Activated CD4-positive, alpha-beta memory T cell treated with anti-CD3 and anti-CD28 coated beads, Interleukin-2, amount 10 ng/mL, durations not matched to agents 7 days and 5 days (primary cell): ENCODE measurements at places on chromosomes 12 and 14. TPM values are rescaled to one million over a fixed set of nuclear protein-coding genes. Genes with fewer than 3 reads are reported as not detected.

Gene SIRT4
- total RNA-seq, result 1.7 TPM

DNA sequence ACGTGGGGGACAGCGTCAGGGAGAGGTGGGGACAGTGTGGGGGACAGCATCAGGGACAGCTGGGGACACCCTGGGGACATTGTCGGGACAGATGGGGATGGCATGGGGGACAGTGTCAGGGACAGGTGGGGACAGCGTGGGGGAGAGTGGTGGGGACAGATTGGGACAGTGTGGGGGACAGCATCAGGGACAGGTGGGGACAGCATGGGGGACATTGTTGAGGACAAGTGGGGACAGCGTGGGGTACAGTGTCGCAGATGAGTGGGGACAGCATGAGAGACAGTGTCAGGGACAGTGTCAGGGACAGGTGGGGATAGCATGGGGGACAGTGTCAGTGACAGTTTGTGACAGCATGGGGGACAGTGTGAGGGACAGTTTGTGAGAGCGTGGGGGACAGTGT, 240.9 kb downstream of the TMEM121 start:
- DNase-seq, result no peak

DNA sequence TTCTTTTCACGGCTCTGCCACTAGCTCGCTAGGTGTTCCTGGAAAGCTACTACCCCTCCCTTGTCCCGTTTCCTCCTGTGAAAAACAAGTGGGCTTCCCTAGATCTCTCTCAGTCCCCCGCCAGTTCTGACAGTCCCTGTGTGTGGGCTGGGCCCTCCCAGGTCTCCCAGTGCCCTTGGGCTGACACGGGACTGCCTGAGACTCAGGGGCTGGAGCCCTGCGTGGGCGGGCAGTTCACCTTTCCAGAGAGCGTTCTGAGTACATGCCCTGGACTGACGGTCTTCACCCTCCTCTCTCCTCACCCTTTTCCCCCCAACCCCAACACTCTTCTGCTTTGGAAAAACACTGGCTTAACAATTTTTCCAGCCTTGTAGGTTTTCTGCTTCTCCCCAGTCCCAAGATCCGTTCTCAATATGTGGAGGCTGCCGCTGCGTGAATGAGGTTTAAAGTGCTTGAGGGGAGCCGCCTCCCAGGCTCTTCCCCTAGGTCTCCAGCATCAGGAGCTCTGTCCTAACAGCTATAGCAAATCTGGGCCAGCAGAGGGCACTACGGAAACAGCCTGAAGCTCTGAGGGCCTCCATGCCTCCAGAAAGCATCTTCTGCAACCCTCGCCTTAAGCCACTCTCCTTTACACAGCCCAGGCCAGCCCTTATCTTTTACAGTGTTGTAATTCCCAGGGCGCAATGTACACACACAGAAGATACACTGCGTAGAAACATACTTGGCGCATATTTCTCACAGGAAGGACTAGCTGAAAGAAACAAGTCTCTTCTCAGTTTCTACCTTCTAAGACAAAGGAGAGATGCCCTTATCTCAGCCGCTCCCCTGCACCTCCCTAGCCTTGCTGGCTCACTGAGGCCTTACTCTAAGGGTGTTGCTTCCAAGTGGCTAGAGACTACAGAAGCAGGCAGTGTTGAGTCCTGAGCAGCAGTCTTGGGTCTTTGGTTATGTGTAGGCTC, 10.4 kb upstream of the DCD start:
- DNase-seq, result peak; percentile 51

- no peak for DNase-seq
Measured at GRCh38 chr12:90023207-90023900, 314.7 kb upstream of the ATP2B1 start.

Gene GALNT6
- total RNA-seq, result 17.8 TPM

Gene TMEM260
- total RNA-seq, result 19.4 TPM

DNA sequence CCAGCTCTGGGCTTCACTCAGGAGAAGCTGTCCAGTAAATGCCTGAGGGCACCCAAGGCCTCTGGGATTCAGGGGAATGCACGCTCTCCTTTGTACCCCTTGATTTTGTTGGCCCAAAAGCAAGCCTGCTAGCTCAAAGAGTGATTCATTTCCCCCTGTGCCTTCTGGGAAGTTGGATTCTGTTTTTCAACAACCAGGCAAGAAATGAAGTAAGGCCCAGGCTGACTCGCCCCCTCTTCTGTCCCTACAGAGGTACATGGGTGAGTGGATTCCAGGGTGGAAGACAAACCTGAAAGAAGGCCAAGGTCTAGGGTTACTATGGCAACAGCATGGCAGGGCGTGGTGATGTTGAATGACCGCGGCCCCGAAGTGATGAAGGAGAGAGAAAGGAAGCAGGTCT, 9.3 kb upstream of the SERPINA5 start:
- no peak for DNase-seq

Gene CIROP
- not detected for total RNA-seq

Gene SLC24A4
- total RNA-seq, result not detected

DNA sequence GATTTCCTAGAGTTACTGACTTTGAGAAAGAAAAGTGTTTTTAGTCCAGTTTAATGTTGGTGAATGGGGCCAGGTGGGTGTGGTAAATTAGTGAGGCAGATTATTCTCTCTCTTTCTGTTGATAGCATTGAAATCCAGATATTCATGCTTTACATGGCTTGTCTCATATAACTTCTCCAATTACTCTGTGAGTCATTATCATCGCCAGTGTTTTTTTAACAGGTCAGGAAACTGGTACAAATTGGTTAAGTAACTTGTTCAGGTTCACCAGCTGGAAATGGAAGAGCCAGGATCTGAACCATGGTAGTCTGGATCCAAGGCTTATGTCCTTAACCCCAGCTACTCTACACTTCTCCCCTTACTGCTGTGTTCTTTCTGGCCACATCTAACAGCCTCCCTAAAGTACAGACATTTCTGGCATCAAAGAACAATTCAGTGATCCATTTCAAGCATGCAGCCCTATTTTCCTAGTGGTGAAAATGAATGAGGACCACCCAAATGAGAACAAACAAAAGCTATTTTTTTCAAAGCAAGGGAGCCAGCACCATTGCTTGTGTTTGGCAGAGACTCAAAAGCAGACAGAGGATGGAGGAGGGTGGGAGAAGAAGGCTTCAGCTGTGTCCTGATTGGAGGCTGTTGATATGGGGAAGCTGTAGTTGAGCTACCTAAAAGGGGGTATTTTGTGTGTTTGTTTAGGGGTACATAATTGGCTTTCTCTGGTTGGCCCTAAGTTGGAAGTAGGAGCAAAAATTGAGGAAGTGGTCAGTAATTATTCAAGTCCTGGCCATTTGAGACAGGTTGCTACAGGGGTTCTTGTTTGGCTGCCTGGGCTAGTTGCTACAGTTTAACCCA, 1.7 kb downstream of the IRAK3 start:
- DNase-seq, result no peak

GRCh38 chr14:69312608-69313007, 52.6 kb downstream of the GALNT16 start:
- DNase-seq, result no peak

- DNase-seq, result no peak
Measured at GRCh38 chr12:46830731-46831334, 5.0 kb upstream of the SLC38A4 start.

Gene HOXC10
- not detected for total RNA-seq

DNA sequence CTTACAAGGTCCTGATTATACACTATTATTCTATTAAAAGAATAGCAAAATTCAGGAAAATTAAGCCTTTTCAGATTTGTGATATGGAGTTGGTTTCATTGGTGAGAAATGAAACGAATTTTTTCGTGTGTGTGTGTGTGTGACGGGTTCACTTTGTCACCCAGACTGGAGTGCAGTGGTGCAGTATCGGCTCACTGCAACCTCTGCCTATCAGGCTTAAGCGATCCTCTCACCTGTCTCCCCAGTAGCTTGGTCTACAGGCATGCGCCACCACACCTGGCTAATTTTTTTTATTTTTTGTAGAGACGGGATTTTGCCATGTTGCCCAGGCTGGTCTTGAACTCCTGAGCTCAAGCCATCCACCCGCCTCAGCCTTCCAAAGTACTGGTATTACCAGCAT, 9.7 kb downstream of the PCBP2 start:
- DNase-seq, result peak; percentile 9

- no peak for DNase-seq
Measured at GRCh38 chr14:69631509-69631908, 20.1 kb downstream of the SUSD6 start.

Gene CCDC184
- total RNA-seq, result 0.63 TPM

DNA sequence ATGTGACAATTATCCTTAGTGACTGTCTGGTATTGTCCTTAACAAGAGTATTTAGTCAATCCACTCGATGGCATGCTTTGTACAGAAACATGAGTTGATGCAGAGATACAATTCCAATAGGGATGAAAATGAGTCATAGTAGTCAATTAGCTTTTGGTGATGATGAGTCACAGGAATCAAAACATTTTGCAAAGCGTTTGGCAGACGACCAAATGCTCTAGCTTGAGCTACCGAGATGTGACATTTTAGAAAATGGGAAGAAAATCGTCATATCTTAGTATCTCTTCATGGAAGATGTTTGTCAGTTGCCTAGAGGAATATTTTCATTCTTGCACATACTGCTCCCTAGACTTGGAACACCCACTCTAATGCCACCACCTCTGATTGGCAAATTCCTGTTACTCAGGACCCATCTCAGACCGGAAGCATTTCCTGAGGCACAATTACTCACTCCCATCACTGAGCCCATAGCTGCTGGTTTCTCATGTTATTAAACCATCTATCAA, 95.0 kb downstream of the LMNTD1 start:
- no peak for DNase-seq

Gene ACOT6
- not detected for total RNA-seq

GRCh38 chr14:89621009-89621421, 204.0 kb upstream of the FOXN3 start:
- DNase-seq, result peak; percentile 65

Gene HOXC12
- not detected for total RNA-seq

DNA sequence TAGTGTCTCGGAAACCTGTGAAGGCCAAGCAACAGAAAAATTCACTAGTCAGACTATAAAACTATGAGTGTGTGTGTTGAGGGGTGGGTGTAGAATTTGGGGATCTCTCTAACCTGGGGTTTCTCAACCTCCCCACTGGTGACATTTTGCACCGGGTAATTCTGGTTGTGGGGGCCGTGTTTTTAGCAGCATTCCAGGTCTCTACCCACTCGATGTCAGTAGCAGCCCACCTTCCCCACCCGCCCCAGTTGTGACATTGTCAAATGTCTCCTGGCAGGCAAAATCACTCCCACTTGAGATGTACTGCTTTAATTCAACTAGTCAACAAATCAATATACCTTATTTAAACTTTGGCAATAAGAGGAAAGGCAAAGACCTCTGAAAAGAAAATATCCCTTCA, 4.1 kb downstream of the GCN1 start:
- DNase-seq, result no peak

DNA sequence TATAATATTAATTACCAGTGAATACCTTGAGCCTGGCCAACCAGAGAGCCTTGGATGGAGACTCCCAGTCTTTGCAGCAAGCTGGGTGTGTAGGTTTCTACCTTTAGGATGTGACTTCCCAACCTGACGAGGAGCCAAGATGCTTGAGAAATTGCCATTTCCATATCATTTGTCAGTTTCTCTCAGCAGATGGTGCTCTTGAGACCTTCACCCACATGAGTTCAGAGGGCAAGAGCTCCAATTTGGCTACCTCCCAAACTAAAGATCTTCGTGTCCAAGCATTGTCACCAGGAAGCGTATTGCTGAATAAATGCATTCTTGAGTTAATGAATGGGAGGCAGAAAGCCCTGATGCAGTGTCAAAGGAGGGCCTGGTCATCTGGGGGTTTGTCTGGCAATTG, 106.4 kb upstream of the TBX5 start:
- no peak for DNase-seq

Gene GCH1
- total RNA-seq, result 68.7 TPM

- no peak for DNase-seq
Measured at GRCh38 chr12:89267404-89267803, 84.9 kb downstream of the DUSP6 start.

DNA sequence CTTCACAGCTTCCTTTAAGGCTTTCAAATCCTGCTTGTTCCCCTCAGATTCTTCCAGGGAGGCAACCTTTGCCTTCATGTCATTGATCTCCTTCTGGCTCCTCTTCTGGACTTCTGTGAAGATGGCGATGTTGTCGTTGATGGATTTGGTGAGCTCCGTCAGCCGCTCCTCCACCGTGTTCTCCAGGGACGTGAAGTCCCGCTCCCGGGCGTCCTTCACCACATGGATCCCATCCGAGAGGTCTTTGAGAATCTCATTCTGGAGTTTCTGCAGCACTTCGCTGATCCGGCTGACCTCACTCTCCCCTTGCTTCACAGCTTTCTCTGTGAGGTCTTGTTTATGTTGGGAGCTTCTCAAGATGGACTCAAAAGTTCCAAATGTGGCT, 7.9 kb downstream of the CKAP4 start:
- no peak for DNase-seq

DNA sequence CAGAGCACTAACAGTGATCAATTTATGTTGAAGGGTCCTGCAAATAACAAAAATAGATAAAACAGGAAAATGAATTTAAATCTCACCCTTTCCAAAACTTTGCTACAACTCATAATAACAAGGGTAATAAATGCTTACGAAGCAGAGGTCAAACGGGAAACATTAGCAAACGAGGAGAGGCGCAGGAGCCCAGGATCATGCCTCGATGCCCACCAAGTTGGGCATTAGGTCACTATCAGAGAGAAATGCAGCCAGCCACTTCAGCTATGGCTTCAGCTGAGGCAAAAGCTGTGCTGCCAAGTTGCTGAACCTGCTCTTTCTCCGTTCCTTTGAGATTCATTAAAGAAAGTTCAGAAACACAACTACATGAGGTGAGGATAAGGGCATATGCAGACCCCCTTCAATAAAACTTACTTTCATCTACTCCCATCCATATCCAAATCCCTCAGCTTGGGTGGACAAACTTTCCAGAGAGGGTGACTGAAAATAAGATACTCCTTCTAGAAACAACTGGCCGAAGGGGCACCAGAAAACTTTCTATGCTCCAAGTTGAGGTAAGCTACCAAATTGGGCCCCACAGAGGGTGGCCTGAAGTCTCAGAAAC, 7.9 kb downstream of the NKX2-1 start:
- no peak for DNase-seq

DNA sequence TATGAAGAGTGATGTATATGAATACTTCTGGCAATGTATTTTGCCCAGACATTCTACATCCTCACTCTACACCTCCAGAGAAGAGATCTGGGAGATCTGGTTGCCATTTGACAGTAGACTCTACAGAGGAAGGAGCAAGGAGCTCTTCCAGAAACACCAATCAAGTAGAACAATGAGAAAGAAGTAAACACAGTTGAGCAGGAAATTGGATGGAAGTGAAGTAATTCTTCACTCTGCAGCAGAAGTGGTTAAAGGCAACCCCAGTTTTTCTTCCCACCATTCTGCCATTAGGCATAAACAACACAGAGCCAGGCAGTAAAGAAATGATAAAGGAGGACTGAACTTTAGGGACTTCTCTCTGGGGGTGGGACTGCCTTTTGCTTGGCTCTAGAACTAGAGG, 48.5 kb upstream of the PRICKLE1 start:
- DNase-seq, result no peak

- no peak for DNase-seq
Measured at GRCh38 chr12:64083285-64084210, 138.5 kb downstream of the KICS2 start.

Gene BLOC1S1
- 162 TPM for total RNA-seq

Gene ARHGAP9
- 188 TPM for total RNA-seq
